ENCODE measurements at places on chromosomes 5 and 9.

DNA sequence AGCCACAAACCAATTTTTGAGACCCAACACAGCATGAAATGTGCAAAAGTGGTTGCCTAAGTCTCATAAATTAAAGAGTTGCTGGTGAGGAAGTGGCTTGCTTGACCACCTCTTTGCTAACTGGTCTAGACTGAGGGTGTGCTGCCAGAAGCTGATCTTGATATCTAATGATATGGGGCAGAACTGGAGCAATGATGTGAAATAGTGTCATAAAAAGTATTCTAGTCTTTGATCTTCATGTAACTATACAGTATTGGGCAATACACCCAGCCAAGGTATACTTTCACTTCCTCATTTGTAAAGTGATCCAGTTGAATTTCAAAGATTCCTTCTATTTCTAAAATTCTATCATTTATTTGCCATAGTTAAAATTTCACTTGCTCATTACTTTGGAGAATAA, 5.9 kb upstream of the YTHDC2 start:
- no peak for DNase-seq

DNA sequence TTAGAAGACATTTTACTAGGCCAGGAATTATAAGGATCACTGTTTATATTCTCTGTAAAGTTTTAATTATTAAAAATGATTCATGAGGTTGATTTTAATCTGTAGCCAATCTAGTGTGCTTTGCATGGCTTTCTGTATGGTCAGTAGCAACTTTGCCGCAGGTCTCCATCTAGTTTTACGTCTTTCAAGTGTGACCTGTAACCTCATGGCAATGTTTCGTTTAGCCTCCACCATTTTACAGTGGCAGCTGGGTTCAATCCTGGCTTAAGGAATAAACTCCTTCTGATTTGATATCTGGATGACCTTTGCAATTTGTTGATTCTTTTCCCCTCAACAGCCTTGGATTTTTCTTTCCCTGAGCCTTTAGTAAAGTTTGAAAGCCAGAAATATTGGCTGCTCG, 434.5 kb upstream of the CDH9 start:
- DNase-seq = no peak

GRCh38 chr5:179112469-179113142, 52.4 kb downstream of the ZNF354C start:
- DNase-seq = no peak

GRCh38 chr5:78377056-78377717, 16.8 kb downstream of the SCAMP1 start:
- no peak for DNase-seq

- DNase-seq = no peak
Observed at GRCh38 chr9:13377171-13377925, 97.9 kb upstream of the MPDZ start.

- no peak for DNase-seq
Observed at GRCh38 chr5:159419576-159419975, 89.3 kb upstream of the IL12B start.

DNA sequence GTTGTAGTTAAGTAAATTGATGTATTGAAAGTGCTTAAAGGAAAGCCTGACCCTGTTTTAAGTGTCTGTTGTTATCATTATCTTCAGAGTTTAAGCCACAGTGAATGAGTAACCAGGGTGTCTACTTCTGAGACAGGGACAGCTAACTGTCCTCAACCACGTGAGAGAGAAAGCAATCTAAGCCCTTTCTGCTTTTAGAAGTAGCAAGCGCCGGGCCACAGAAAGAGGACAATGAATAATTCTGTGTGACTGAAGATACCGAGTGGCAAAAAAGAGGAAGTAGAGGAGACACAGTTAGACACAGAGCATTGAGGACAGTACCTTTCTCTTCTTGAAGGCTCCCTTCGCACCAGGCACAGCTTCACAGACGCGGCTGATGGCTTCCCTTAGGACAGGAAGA, 86.3 kb downstream of the S1PR3 start:
- DNase-seq = peak; percentile 51

DNA sequence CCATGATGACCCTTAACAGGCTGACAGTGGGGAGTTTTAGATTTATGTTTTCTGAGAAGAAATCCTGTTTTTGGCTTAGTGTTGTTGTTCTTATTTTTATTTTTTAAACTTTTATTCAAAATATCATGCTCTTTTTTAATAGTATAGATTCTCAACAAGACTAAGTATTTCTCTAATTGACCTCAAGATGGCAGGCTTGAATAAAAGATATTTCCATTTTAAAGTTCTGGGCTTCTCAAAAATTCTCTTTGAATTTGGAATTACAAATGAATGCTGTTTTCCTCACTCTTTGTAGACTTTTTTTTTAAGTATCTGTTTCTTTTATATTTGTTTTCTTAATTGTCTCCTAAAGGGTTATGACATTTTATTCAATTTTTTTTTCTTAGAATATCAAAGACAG, 50.0 kb upstream of the SH3GL2 start:
- DNase-seq = no peak

- no peak for DNase-seq
Observed at GRCh38 chr5:1490376-1490775, 33.4 kb downstream of the LPCAT1 start.

DNA sequence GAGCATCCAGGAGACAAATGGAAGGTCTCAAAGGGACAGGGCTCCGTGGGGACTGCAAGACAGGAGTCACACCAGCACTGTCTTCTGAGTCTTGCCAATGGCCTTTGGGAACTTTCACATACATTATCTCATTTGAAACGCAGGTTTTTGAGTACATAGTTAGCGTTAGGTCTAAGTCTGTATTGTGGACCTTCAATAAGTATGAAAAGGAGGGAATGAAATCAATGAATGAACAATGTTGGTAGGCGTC, 442 bp upstream of the DCTN4 start:
- DNase-seq = no peak

All from GM10248 (cell line).